A549 treated with ZK216348 at 1 μM for 4 hours (cell line): ENCODE measurements at places on chromosomes 3 and 15. TPM values are rescaled to one million over a fixed set of nuclear protein-coding genes. Genes with fewer than 3 reads are reported as not detected.

Gene ARPIN
- total RNA-seq, result 8.9 to 13.5 TPM (median 11.4 TPM) in 5 replicates

Gene CD200
- total RNA-seq, result not detected in 5 replicates

Gene HTR3C
- not detected in 5 replicates for total RNA-seq

Gene RTP1
- total RNA-seq, result not detected in 5 replicates

Gene CCR9
- not detected in 5 replicates for total RNA-seq

Gene IGF2BP2
- 11.6 to 14.5 TPM (median 11.8 TPM) in 5 replicates for total RNA-seq

Gene DAZL
- not detected in 5 replicates for total RNA-seq

Gene PPP1R2
- total RNA-seq, result 13.4 to 20.4 TPM (median 17.4 TPM) in 5 replicates

Gene FOXB1
- not detected in 5 replicates for total RNA-seq

Gene GASK1A
- total RNA-seq, result not detected in 5 replicates

Gene GOLGA8O
- 0.21 to 0.61 TPM (median 0.32 TPM) in 5 replicates for total RNA-seq

Gene HDDC3
- total RNA-seq, result 29.4 to 39.5 TPM (median 33.2 TPM) in 5 replicates

Gene MYEF2
- 14.3 to 21.2 TPM (median 18.6 TPM) in 5 replicates for total RNA-seq

Gene GPR156
- 0.34 to 0.47 TPM (median 0.34 TPM) in 5 replicates for total RNA-seq

Gene CD200R1
- total RNA-seq, result 0.06 to 0.07 TPM in 2 of 5 replicates, not detected in the others

Gene ROPN1
- not detected in 5 replicates for total RNA-seq

Gene TRIM71
- total RNA-seq, result not detected in 5 replicates

Gene CCDC39
- total RNA-seq, result not detected in 5 replicates

Gene SLC12A8
- 0.89 to 1.6 TPM (median 1.3 TPM) in 5 replicates for total RNA-seq

Gene SLC9C1
- not detected in 5 replicates for total RNA-seq

Gene UBR1
- total RNA-seq, result 4.3 to 5.5 TPM (median 4.4 TPM) in 5 replicates

Gene PRICKLE2
- 1.9 to 3.3 TPM (median 2.6 TPM) in 5 replicates for total RNA-seq

Gene TEX9
- 2.7 to 5.3 TPM (median 5.0 TPM) in 5 replicates for total RNA-seq

Gene MYZAP
- 0.66 to 0.98 TPM (median 0.87 TPM) in 5 replicates for total RNA-seq

Gene ISLR2
- total RNA-seq, result 0.07 to 0.26 TPM (median 0.21 TPM) in 5 replicates

Gene SLC6A1
- not detected in 5 replicates for total RNA-seq

Gene ACSBG1
- 0.09 to 0.51 TPM (median 0.39 TPM) in 5 replicates for total RNA-seq

Gene SCAMP5
- total RNA-seq, result 9.3 to 13.3 TPM (median 11.7 TPM) in 5 replicates

Gene FRMD5
- total RNA-seq, result 2.4 to 5.9 TPM (median 2.7 TPM) in 5 replicates

Gene ADGRG7
- total RNA-seq, result not detected in 5 replicates

Gene SERINC4
- total RNA-seq, result 0.11 TPM in 1 of 5 replicates, not detected in the others

Gene TMEM40
- 0.12 to 0.81 TPM (median 0.40 TPM) in 4 of 5 replicates, not detected in the other for total RNA-seq

Gene SLC51A
- not detected in 5 replicates for total RNA-seq

Gene FBXW12
- not detected in 5 replicates for total RNA-seq

Gene UROC1
- total RNA-seq, result not detected in 5 replicates

Gene HIGD1A
- total RNA-seq, result 48.4 to 125 TPM (median 69.4 TPM) in 5 replicates

Gene PRRT3
- total RNA-seq, result 0.66 to 1.8 TPM (median 1.5 TPM) in 5 replicates
